ENCODE measurements at places on chromosomes 12 and 14.

DNA sequence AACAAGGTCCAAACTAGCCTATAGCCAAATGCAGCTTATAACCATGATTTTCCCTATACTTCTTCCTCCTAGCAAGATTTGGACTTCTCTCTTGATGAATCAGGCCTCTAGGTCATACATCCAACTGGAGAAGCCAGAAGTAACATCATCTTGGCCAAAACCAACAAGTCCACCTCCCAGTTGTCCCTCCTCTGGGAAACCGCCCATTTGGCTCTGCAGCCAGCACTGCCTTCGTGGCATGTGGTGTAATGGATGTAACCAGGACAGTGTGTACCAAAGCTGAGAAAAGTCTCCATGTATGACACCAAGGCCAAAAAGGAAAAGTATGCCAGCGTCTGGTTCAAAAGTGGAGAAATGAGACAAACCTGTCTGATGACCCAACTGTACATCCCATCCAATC is 59.3 kb upstream of the VASH1 start:
- DNase-seq, result no peak

GRCh38 chr12:42166501-42166900 is 21.8 kb upstream of the GXYLT1 start:
- DNase-seq, result no peak

DNA sequence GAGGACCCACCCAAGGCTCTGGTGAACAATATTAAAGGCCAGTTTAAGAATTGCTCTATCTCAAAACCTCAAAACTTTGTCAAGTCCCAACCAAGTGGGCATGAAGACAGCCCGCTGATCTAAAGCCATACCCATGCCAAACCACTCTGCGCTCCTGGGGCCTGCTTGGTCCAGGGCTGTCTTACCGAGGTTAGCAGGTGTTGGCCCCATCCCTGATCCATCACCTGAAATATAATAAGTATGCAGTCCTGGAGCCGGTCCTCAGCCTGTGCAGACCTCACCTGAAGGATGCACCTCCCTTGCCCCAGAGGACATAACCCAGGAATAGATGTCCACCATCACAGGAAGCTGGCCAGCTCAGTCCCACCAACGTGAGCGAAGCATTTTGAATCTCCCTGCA is 198.3 kb upstream of the FKBP4 start:
- DNase-seq, result no peak

- DNase-seq, result no peak
Measured at GRCh38 chr14:56059054-56059453, 59.2 kb upstream of the PELI2 start.

GRCh38 chr12:43306066-43306465 is 245.9 kb downstream of the ADAMTS20 start:
- no peak for DNase-seq

DNA sequence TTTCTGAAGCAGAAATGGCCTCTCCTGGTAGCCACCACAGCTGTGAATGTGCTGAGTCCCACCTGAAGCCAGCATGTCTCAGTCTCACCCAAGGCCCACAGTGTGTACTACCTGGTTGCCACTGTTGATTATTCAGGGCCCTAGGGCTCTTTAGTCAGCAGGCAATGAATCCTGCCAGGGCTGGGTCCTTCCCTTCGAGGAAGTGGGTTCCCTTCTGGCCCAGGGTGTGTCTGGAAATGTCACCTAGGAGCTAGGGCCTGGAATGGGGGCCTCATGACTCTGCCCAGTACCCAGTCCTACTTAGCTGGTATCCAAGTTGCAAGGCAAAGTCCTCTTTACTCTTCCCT is 207.4 kb downstream of the SYNE2 start:
- DNase-seq, result no peak

- no peak for DNase-seq
Measured at GRCh38 chr12:2212537-2212936, 159.8 kb downstream of the CACNA1C start.

DNA sequence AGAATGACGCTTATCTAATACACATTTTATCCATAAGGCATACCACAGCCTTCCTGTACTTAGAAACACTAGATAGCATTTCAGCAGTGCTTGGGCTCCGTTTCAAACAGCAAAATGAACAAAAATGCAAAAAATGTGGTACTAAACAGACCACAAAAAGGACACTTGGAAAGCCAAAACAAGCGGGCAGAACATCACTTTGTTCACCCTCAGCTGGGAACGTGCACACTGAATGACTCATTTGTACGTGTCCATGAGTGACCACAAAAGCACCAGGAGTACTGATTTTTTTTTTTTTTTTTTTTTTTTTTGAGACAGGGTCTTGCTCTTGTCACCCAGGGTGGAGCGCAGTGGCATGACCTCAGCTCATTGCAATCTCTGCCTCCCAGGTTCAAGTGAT is 8.9 kb upstream of the FOXN3 start:
- DNase-seq, result no peak

- no peak for DNase-seq
Measured at GRCh38 chr14:37145395-37145794, 27.0 kb downstream of the SLC25A21 start.

GRCh38 chr12:52673713-52674432 is 6.3 kb downstream of the KRT1 start:
- no peak for DNase-seq

DNA sequence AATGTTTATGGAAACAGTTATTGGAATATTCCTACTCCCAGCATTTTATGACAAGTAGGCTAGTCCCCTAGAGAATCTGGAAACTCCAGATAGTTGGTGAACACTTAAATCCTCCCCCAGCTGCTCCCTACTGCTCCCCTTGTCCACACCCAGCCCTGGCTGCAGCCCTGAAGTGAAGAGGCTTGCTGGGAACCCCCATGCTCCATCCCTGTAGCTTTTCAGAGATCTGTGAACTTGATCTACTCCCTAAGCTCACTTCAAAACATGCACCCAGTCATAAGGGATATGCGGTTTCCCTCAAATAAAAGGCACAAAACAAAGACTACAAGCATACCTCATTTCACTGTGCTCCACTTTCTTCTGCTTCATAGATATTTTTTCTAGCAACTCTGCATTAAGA is 33.2 kb downstream of the EGLN3 start:
- DNase-seq, result no peak

DNA sequence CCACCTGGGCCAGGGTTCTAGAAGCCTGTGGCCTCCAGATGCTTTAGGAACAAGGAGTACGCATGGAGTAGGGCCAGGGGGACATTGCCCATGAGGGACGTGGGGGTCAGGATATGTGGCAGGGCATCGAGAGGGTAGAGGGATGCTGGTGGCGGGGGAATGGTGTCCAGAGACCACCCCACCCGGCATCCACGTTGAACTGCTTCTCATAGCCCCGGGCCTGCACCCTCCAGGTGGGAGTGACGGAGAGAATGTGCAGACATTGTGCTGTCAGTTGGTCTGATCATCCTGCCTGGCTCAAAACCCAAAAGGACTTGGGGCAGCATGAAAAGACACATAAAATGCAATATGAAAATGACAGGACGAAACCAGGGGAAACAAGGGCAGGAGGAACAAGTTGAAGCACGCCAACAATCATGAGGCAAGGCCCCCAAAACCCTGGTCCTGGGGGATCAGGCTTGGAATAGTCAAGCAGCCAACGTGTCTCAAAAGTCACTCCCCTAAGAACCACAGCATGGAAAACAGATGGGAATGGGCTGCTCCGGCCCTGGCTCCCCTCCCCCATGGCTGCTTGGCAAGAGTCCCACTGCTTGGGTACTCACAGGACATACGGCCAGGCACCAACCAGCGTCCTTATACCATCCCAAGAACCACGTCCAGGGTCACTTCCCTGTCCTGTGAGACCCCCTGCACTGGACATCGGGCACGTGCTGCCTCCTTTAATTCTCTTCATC is 117.9 kb downstream of the DICER1 start:
- peak; percentile 72 for DNase-seq

DNA sequence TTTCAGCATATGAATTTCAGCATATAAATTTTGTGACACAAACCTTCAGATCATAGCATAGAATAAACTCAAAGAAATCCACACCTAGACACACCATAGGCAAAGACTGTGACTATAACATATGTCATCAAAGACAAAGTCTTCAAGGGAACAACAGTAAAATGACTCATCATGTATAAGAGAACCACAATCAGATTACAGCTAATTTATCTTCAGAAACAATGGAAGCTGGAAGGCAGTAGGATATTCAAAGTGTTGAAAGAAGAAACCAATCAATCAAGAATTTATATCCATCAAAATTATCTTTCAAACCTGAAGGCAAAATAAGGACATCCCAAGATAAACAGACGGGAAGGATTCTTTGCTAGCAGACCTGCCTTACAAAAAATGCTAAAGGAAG is 29.0 kb downstream of the DLK1 start:
- no peak for DNase-seq

DNA sequence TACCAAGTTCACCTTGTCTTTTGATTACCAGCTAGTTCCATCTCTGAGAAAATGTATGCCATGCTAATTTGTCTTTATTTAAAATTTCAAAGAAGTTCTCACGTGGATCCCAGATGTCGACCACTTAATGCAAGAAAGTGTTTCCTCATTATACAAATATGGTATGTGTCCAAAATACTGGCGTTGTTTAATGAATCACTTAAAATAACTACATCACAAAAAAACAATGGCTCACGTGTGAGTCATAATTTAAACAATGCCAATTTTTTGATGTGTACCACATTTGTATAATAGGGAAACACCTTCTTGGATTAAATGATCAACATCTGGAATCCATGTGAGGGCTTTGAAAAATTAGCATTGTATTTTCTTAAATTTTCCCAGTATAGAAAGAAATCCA is 40.8 kb downstream of the DBX2 start:
- DNase-seq, result no peak

DNA sequence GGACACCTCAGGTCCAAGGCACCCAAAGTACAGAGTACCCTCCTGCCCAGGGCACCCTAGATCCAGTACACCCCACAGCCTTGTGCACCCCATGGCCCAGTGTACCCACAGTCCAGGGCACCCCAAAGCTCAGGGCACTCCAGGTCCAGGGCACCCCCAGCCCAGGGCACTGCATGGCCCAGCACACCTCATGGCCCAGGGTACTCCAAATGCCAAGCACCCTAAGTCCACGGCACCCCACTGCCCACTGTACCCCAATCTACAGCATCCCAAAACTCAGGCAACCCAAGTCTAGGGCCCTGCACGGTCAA is 6.0 kb downstream of the JAG2 start:
- no peak for DNase-seq

DNA sequence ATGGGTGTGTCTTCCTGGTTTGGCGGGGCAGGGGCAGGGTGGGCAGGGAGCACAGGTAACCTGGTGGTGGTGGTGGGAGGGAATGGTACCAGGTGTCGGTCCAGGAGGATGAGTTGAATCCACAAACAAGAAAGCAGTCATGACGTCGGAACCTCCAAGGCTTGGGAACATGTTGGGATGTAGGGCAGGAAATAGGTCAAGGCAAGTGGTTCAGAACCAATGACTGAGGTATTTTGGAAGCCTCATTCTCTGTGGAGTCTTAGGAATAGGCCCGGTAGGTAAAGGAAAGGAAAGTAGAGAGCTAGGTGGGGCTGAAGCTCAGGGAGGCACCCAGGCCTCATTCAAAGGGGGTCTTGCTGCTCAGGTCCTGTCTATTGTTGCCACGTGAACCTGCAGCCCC is 39.1 kb upstream of the TMED10 start:
- no peak for DNase-seq

GRCh38 chr12:22409377-22410164 is 75.1 kb upstream of the ST8SIA1 start:
- DNase-seq, result no peak

DNA sequence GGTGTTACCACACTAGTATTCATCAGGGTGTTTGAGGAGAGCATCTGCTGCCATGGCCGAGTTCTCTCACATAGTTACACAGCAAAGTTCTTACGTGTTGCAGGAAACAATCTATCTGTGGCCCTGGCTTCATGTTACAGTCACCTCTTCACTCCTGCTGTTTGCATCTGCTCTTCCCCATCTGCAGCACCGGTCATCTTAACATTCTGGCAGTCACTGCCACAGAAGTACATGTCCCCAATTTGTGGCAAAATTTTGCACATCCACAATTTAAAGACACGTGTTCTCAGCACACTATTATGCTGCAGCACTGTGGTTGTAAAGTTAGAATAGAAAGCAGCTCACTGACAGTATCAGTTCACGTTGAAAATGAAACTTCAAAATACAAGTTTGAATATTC is 23.2 kb downstream of the MAPK1IP1L start:
- DNase-seq, result no peak
